Endodermal cell (in vitro differentiated cells): ENCODE measurements at places on chromosomes 5 and 9.
A peak's percentile ranks its signal among the peaks of the same experiment; 100 is the strongest.

GRCh38 chr5:179254638-179255271, 90.5 kb downstream of the ADAMTS2 start:
- DNase-seq: no peak

GRCh38 chr5:149496166-149496565, 55.1 kb downstream of the CSNK1A1 start:
- no peak for DNase-seq

GRCh38 chr9:27118916-27119315, 9.9 kb downstream of the TEK start:
- DNase-seq: no peak

- no peak for DNase-seq
These were observed 232.3 kb upstream of the TBCA start for GRCh38 chr5:78008356-78008967.

- no peak for DNase-seq
These were observed 306.7 kb upstream of the SLC24A2 start for GRCh38 chr9:20095430-20096092.

DNA sequence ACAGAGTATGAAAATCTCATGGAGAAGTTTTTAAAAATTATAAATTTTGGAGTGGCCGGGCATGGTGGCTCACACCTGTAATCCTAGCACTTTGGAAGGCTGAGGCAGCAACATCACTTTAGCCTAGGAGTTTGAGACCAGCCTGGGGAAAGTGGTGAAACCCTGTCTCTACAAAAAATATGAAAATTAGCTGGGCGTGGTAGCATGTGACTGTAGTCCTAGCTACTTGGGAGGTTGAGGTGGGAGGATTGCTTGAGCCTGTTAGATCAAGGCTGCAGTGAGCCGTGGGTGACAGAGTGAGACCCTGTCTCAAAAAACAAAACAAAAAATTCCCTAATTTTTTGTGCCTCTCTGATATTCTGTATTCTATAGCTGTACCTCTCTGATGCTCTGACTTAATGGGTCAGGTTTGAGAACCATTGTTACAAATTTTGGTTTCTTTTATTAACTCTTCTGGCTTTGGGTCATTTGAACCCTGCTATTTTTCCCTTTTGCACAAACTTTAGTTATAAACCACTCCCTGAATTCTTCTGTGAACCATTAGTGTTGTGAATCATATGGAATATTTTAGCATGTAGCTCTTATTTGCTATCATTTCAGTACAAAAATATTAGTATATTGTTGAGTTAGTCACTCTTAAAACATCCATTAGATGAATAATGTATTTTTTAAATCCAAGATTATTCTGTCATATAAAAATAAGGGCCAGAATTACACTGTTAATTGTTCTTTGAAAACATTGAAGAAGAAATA, 51.0 kb downstream of the FER start:
- no peak for DNase-seq

DNA sequence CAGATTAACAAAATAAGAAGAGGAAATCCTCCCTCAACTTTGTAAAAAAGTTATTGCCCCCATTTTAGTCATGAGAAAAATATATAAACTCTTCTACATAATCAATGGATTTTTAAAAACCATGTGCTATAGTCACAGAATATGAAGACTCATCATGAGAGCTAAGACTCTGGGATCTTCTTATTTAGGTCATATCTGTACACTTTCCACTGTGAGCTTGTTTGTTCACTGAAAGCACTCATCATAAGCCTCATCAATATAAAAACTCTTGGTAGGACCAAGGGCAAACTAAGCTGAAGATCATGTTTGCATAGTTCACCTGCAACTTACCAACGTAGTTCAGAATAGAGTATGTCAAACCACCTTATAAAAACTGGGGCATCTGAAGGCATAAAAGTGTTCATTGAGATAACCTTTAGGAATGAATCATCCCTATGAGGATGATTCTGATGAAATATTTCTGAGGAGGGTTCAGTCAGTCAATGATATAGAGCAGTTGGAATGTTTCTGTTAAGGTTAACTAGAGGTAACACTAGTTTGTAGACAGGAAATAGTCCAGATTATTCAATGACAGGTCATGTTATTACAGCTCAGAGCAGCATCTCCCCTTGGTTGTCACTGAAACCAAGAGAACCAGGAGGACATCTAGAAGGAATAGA, 289.9 kb upstream of the SMC2 start:
- DNase-seq: no peak

GRCh38 chr5:74266836-74267235, 373.7 kb downstream of the ENC1 start:
- DNase-seq: no peak

- no peak for DNase-seq
These were observed 31.0 kb downstream of the GADD45G start for GRCh38 chr9:89635816-89636215.

GRCh38 chr5:16574789-16575721, 41.7 kb downstream of the RETREG1 start:
- DNase-seq: peak; percentile 79

- DNase-seq: no peak
These were observed 602.6 kb downstream of the MTRR start for GRCh38 chr5:8471581-8471980.

DNA sequence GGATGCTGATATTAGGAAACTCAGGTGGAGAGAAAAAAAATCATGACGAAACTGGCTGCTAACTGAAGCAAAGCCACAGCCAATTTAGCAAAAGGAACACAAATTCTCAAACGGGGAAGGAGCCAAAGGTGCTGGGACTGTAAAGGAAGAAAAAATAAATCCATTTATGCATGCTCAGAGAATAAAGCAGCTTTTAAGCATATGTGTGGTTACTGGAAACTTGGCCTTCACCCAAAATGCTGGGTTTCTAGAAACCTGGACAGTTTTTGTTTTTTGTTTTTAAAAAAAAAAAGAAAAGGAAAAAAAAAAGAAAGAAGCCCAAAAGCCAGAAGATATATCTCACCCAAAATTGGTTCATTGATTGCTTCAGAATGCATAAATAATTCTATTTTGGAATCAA, 8.0 kb downstream of the WHRN start:
- no peak for DNase-seq

DNA sequence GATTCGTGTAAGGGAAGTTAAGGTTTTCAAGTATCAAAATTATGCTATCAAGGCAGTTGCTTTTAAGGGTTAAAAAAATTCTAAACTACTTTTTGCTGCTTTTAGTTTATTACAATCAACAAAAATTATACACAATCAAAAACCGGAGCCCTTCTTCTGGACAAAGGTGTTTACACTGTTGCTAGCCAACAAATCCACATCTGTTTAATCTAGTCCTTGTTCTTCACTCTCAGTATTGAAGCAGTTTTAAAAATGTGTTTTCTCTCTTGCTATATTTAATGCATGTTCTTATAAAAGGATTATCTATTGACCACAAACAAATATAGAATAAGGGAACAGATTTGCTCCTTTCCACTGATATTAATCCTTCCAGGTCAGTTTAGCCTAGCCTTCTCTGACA, 2.5 kb downstream of the FEM1C start:
- no peak for DNase-seq

GRCh38 chr5:31116466-31117031, 76.9 kb upstream of the CDH6 start:
- DNase-seq: no peak

GRCh38 chr9:76552751-76553455, 93.9 kb downstream of the GCNT1 start:
- DNase-seq: no peak

GRCh38 chr5:78533356-78533755, 115.2 kb downstream of the LHFPL2 start:
- DNase-seq: no peak

GRCh38 chr5:72209147-72210115, 102.2 kb downstream of the MAP1B start:
- DNase-seq: peak; percentile 61

- DNase-seq: no peak
These were observed 49.7 kb downstream of the HOMER1 start for GRCh38 chr5:79464278-79464677.

DNA sequence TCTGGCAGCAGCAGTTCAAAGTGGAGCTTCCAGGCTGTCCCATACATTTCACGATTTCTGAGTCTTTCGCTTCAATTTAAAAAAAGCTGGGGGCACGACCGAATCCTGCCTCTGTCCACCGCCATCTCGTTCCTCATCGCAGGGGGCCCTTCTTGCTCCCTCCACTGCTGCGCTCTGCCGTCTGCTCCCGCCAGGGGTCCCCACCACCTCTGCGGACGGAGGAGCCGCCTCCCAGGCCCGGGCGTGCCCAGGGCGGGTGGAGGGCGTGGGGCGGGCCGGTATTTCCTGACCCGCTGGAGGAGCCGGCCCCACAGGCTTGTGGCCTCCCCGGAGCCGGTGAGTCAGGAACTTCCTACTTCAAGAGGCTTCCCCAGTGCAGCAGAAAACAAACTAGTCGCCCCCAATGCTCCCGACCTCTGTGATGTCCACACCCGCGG, 50.4 kb downstream of the USP20 start:
- peak; percentile 95 for DNase-seq

GRCh38 chr5:85132269-85132668, 747.6 kb upstream of the EDIL3 start:
- no peak for DNase-seq

DNA sequence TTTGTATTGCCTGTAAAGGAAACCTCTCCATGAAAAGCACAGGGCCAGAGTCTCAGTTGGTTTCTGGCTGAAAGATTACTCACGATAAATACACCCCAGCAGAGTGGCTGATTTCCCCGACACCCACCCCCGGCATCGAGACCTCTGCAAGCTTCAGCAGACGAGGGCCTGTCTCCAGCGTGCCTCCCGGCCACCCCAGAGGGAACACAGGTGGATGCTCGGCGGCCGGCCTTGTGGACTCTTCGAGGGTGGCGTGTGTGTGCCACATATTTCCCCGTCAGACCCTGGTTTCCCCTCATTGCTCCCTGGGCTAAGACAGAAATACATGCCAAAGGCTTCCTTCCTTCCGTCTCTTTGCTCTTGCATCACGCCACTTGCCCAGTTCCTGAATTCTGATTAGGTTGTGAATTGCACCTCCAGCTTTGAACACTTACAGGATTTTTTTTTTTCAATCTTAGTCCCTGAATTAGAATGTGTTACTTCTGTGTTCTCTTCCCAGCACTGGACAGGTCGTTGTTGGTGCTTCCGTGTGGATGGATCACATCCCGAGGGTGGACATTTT, 13.6 kb downstream of the IRX1 start:
- DNase-seq: no peak

DNA sequence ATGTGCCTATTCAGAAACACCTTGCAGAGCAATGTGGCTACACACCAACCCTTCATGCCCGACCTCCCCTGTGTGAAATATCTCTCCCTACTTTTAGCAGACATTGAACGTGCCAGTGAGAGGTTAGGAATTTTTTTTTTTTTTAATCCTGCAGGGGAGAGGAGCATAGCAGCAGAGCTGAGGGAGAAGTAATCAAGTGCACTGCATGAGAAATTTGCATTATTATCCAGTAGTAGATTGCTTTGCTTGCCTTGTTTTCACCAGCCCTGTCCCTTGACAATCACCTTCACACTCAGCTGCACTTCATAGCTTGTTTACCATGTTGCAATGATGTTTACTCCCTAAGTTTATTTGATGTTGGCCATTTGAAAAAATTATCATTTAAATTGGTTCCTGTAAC, 489.6 kb upstream of the ZNF608 start:
- peak; percentile 39 for DNase-seq

GRCh38 chr5:115317320-115317719, 20.9 kb upstream of the CCDC112 start:
- no peak for DNase-seq

GRCh38 chr5:56545016-56545415, 270.3 kb upstream of the MAP3K1 start:
- no peak for DNase-seq

GRCh38 chr9:13729955-13730354, 450.5 kb upstream of the MPDZ start:
- no peak for DNase-seq

- no peak for DNase-seq
These were observed 94.0 kb upstream of the SH3GL2 start for GRCh38 chr9:17484906-17485305.

- DNase-seq: no peak
These were observed 15.5 kb upstream of the FCN1 start for GRCh38 chr9:134933076-134933659.

DNA sequence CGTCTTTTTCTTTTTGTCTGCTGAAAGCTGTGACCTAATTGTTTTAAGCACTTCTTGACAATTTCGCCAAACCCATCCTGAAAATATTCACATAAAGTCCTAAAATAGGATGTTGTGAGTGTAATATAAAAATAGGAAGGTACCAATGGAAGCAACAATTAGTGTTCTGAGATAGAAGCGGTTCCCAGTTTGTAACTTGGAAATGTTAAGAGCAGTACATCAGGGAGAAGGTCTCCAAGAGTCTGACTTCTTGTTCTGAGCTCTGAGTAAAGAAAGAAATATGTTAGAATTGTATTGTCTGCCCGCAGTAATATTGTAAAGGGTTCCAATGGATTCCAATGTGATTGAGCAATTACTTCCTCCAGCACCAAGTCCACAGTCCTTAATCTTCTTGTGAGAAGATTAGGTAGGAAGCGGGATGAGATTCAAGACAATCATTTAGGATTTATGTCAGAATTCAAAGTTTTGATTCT, 3.9 kb downstream of the VCAN start:
- DNase-seq: no peak

DNA sequence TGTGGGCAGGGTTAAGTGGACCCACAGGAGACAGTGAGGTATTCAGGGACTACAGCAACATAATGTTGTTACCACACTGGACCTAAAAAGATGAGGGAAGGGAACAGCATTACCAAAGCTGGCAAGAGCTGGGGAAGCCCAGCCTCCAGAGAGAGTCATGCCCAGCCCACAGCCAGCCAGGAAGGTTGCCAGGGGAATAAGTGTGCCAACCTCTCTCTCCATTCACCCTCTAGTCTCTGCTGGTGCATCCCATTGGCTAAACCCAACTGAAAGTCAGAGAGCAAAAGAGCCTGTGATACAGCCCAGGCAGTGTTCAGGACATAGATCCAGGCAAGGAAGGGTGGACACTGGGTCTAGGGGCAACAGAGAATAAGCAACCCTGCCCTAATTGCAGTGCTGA, 35.8 kb upstream of the AFAP1L1 start:
- DNase-seq: no peak

GRCh38 chr9:75894566-75894965, 4.1 kb downstream of the PCSK5 start:
- peak; percentile 47 for DNase-seq

- DNase-seq: no peak
These were observed 232.9 kb downstream of the NFIB start for GRCh38 chr9:14080959-14081542.

- no peak for DNase-seq
These were observed 45.1 kb downstream of the TTC1 start for GRCh38 chr5:160054047-160054446.

GRCh38 chr5:16615741-16616535, 859 bp downstream of the RETREG1 start:
- DNase-seq: peak; percentile 60

DNA sequence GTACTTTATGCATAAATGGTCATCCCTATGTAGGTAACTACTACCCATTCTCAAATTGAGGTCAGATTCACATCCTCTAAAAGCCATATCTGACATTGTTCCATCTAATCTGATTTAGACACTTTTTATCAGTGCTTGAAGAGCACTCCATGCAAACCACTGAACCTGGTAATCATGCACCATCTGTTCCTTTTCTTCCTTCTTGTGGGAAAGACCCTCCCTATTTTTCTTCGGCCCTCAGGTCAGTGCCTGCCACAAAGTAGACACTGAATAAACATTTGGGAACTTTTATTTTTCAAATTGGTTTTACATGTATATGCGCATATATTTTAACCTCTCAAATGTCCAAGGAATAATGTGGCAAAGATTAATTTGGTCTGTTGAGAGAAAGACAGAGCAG, 26.0 kb upstream of the PDE4D start:
- no peak for DNase-seq

- no peak for DNase-seq
These were observed 303.8 kb downstream of the EDIL3 start for GRCh38 chr5:84080908-84081307.

- peak; percentile 75 for DNase-seq
These were observed 590 bp downstream of the ENTPD2 start for GRCh38 chr9:137052998-137053943.
